COR-L47 (cell line): ENCODE measurements at places on chromosomes 2 and 18.

DNA sequence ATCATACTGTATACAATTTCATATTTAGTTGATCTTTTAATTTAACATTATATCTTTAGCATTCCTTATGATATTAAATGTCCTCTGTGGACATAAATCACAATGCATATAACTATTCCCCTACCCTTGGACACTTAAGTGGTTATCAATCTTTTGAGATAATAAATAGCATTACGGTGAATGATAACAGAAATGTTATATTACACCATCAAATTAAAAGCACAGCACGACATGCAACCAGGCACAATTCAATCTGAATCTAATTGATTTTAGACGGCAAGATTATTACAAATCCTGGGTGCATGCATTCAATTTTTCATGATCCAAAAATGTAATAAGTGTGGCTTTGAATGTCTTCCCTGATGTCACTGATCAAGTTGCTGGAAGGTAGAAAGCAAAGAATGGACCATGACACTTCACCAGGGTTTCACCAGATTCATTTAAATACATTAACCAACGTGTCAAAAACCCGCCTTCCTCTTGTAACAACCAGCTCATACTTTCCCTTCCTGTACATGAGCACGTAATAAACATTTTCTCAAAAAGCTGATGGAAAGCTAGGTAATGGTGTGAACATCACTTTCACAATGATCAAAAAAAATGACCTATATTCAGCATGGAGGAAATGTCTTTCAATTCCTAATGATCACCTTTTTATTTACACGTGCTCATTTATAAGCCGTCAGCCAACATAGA lies 513.7 kb upstream of the ID2 start:
- no peak for DNase-seq

GRCh38 chr18:69674966-69675365 lies 272.7 kb downstream of the CD226 start:
- DNase-seq: no peak

DNA sequence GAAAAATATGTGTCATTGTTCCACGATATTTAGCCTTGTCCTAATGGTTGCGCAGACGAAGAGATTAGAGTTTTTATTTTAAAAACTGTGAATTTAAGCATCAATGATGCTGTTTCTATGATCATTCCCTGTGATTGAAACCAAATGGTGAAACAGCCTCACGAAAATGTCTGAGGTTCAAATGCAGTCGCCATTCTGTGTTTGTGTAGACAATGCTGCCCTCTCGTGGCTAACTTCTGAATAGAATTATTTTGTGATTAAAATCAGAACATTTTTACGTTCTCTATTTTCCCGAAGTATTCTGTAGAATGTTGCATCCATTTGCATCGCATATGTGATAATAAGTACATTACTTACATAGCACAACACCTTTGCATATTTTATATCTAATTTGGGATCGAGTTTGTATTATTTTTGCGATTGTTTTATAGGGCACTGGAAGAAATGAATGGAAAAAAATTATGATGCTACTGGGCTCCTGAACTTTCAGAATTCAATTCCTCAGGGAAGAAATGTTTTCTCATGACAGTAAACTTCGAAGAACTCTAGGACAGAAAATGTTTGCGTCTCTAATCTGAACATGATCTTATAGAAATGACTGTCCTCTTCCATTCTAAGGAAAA lies 54.8 kb upstream of the CREB1 start:
- DNase-seq: peak; percentile 21

DNA sequence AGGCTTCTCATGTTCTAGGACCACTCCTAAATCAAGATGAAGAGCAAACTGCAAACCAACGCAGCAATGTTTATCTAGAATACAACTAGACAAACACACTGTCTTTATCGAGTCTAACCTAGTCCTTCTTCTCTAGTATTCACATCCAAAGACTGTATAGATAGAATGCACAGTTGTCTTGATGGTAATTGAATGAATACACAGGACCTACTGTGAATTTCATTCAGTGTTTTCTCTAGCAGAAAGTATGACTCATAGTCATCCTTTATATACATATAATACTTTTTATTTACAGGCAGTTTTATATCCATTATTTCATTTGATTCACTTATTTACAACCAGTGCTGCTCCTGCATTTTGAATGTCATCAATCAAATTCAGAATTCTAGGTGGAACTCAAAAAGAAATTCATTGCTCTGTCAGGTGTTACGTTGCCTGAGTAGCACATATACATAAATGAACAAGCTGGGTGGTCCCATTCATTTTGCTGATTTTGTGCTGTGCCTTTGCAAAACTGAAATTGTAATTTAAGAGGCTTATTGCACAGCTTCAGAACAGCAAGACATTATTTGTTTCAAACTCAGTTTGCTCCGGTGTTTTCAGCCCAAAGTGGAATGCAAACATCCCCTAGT lies 374.8 kb downstream of the EPHA4 start:
- no peak for DNase-seq

DNA sequence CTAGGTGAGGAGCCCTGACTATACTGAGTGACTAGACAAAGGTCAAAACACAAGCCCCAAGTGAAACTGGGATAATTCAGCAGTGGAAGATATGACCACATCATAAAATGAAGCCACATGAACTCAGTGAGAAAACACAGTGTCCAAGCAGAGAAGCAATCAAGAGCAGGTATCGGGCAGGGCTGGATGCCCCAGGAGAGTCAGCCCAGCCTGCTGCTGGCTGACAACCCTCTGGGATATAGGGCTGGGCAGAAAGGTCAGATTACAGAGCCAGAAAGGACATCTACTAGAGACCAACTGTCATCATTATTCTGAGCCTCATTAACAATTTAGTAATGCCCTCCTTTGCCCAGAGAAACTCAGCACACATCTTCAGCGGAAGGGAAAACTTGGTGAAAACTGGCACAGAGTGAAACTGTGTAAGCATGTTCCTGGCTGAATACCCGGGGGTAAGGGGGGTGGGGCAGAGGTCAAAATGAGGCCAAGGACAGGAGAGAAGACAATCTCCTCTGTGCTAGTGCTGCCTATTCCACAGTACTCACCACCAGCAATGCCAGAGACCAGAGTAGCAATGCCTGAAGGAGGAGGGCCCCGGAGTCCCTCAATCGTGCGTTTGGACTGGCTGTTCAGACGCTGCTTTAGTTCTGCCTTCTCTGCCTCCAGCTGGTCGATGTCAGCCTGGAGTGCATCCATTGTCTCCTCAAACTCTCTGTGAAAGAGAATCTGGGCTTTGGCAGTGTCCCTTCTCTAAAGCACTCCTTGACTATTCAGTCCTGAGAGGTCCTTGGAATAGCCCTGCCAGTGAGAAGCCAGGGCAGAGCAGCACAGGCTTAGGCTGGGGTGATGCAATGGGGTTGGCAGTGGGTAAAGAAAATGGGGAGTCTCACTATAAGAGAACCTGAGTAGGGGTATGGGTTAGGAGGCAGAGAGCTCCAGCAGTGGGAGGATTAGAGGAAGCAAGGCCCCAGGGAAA lies 15.3 kb downstream of the DCTN1 start:
- no peak for DNase-seq

- no peak for DNase-seq
Observed at GRCh38 chr2:235539773-235540172, 45.9 kb downstream of the AGAP1 start.
